GM12891 (cell line): ENCODE measurements at places on chromosomes 6 and 20.
A peak's percentile ranks its signal among the peaks of the same experiment; 100 is the strongest.

DNA sequence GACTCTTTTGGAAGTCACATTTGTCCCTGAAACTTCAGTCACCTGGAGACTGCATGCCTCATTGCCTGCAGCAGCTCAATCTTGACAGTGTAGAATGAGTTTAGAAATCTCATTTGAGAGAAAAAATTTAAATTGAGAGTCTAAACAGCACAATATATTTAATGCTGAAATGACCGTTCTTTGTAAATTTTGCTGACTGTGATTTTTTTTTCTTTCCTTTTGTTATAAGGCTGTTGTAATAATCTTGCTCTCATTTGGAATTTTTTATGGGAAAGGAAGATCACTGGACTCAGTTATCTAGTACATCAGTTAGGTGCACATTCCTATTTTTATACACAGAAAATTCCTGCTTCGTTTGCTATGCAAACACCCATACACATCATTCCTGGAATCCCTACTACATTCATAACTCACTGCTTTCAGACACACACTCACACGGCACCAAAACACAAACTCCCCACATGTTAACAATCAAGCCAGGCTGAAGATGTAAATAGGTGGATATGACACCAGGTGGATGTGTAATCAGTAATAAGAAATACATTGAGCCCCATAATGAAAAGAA is 43.8 kb downstream of the PTCHD4 start:
- DNase-seq = no peak

GRCh38 chr20:37922016-37922415 is 19.1 kb downstream of the VSTM2L start:
- no peak for DNase-seq

- DNase-seq = no peak
Observed at GRCh38 chr6:22499815-22500214, 69.6 kb upstream of the HDGFL1 start.

DNA sequence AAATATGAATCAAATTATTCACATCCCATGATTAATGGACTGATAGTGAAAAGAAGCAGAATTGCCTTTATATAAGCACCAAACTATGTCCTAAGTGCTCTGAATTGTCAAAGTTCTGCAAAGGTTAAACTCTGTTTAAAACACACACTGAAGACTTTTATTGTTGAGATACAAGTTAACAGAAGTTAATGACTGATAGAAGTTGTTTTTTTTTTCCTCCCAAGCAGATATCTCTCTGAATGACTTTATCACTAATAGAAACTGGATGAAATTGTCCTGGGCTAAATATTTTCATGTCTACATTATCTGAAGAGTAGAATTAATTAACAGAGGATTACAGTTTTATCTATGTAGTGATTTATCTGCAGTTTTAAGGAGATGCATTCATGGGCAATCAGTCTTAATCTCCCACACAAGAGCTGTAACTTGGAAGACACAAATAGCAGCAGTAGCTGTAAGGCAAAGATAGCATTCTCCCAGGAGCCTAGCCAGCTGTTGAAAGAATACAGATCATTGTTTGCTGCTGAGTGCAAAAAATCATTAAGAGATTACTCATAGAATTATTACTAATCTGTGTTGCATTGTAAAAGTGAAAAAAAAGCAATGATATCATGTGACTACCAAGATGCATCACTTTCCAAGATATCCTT is 49.9 kb downstream of the BMP5 start:
- no peak for DNase-seq

- DNase-seq = no peak
Observed at GRCh38 chr6:89583559-89583958, 55.0 kb downstream of the LYRM2 start.

DNA sequence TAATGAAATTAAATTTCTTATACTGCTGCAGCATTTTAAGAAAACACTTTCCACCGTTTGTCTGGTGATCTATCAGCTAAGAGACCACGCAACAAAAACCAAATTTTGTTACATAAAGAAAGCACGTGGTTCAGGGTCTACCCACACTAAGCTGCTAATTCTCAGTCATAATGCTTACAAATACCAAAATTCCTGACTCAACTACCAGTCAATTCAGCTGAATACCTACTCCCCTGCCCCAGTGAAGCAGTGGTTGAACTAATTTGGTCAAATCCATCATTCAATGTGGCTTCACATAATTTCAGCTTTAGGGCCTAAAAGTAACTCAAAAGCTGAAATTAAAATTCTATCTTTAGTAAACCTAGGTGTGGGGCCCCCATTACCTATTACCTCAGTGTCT is 468.6 kb upstream of the ARID1B start:
- DNase-seq = no peak

- no peak for DNase-seq
Observed at GRCh38 chr6:3918469-3918868, 69.3 kb downstream of the FAM50B start.

- no peak for DNase-seq
Observed at GRCh38 chr6:156175971-156176421, 601.2 kb upstream of the ARID1B start.

GRCh38 chr6:111992851-111993250 is 61.1 kb upstream of the CCN6 start:
- DNase-seq = no peak

DNA sequence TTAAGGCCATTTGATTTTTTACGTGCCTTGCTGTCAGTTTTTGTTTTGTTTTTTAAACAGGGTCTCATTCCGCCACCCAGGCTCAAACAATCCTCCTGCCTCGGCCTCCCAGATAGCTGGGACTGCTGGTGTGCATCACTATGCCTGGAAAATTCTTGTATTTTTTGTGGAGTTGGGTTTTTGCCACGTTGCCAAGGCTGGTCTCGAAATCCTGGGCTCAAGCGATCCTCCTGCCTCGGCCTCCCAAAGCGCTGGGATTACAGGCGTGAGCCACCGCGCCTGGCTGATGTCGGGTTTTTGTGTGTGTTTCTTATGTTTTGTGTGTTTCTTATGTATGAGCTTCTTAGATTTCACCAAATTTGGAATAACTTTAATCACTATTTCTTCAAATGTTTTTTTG is 104.8 kb downstream of the TAF4 start:
- DNase-seq = no peak

- no peak for DNase-seq
Observed at GRCh38 chr6:169164986-169165385, 88.7 kb downstream of the THBS2 start.

GRCh38 chr20:60138256-60139220 is 180.3 kb downstream of the CDH26 start:
- no peak for DNase-seq

- no peak for DNase-seq
Observed at GRCh38 chr20:40978761-40979160, 49.9 kb upstream of the TOP1 start.

DNA sequence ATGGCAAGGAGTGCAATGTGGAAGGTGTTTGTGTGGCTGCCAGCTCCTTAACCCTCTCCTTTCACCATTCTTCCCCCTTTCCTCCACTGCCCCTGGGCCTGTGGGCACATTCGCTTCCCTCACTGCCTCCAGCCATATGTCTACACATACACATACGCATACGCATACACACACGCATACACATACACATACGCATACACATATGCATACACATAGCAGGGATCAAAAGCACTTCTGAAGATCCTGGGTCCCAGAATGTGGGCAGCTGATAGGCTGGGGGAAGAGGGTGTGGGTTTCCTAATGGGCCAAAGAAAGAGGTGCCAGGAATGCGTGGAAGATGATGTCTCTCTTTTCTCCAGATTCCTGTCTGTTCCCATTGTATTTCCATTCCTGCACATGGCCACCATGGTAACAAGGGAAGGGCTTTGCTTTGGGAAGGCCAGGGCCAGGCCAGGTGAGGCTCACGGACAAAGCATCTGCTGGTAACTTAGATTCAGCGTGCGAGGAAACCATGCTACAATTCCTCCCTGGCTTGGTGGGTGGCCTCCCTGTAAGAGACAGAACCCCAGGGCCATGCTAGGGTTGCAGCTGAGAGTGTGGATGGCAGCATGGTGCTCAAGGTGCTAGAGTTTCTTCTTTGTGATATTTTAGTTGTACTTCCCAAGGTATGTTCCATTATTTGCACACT is 44.8 kb upstream of the GTSF1L start:
- no peak for DNase-seq

- DNase-seq = no peak
Observed at GRCh38 chr6:138601128-138601527, 101.8 kb upstream of the NHSL1 start.

DNA sequence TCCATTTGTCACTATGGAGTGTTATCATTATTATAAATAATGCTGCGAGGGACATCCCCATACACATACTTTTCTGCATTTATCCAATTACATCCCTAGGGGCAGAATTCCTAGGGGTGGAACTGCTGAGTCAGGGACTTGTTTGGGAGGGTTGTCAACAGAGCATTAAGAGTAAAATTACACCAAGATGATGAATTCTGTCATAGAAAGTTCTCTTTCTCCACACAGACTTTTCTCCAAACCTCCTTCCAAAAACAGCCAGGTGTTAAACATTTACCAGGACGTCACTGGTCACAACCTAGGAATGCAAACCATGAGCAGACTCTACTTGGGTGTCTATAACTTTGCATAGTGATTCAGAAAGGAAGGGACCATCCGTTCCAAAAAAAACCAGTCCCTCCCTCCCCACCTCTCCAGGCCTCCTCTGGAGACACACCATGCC is 95.5 kb downstream of the PRND start:
- DNase-seq = no peak

DNA sequence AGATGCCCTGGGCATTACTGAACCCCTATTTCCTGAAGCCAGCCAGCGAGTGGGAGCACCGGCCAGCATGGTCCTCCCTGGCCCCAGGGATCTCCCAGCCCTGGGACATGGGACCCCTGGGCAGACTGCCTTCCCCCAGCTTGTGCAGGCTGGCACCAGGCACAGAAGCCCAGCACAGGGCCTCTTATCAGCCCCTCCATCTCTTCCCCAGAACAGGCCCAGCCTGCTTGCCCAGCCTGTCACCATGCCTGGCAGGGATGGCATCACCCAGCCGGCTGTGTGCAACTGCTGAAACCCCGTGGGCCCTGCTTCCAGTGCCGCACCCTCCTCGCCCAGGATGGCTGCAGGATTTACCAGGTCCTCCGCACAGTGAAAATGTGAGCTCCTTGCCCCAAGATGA is 6.1 kb upstream of the OSBPL2 start:
- no peak for DNase-seq

GRCh38 chr6:47106721-47107197 is 64.6 kb upstream of the ADGRF1 start:
- no peak for DNase-seq

GRCh38 chr6:107418118-107418517 is 41.2 kb downstream of the PDSS2 start:
- no peak for DNase-seq

- peak; percentile 32 for DNase-seq
Observed at GRCh38 chr20:48818481-48818987, 9.3 kb downstream of the PREX1 start.

DNA sequence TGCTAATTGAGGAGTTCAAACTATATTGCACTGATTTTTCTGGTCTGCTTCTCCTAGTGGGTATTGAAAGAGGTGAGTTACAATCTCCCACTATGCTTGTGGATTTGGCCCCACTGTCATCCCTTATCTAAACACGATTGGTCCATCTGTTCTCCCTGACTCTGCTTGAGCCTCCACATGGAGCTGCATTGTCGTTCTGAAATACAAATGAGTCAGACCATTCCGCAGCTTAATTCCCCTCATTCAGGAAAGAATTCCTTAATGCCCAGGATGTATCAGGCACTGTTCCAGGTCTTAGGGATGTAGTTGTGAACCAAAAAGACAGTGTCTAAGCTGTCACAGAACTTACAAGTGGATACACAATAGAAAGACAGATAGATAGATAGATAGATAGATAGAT is 461.9 kb downstream of the QKI start:
- DNase-seq = no peak

- no peak for DNase-seq
Observed at GRCh38 chr20:58244517-58245030, 16.1 kb upstream of the ANKRD60 start.

DNA sequence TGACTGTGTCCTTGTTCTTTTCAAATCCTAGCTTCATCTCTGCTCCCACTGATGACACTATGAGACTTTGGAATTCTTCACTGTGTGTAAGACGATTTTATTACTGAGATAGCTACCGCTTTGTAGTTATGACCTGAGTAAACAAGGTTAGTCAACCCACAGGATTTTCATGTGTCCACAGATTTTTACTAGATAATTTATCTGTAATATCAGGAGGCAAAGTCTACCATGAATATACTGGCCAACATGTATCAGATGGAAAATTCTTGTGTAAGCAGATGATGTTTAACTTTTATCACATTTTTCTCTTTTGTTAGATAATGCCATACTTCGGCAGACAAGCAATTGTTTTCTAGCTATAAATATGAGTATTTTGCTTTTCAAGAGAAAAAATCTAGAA is 119.8 kb downstream of the SGK1 start:
- no peak for DNase-seq

DNA sequence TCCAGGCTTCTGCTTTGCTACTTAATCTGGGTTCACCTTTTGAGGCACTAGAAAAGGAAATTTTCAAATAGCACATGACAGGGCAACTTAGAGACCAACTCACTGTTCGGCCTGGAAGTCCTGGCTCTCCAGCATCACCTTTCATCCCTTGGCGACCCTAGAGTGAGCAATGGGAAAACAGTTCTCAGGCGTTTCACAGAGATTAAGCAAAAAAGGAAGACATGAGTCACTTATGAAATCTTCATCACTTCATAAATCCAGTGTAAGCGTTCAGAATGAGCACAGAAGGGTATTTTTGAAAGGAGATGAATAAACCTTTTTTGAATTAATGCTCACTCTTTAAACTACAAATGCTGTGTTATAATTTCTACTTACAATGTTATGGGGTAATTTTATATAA is 104.0 kb downstream of the COL12A1 start:
- DNase-seq = no peak

DNA sequence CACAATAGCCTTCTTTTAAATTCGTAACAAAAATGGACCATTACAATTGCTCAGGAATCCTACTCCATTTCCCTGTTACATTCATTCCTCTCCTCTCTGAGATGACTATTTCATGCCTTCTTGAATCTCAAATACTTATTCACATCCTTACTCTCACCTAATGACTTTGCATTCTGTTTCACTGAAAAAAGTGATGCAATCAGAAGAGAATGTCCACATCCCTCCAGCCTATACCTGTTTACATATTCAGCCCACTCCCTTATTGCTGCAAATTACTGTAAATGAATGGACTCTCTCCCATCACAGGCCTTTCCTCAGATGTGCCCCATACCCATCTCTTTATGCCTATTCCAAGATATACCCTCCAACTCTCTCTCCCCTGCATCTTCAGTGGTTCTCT is 8.6 kb downstream of the TAAR1 start:
- no peak for DNase-seq

GRCh38 chr6:109493865-109494264 is 10.8 kb upstream of the ZBTB24 start:
- no peak for DNase-seq

- no peak for DNase-seq
Observed at GRCh38 chr6:17662585-17662984, 44.1 kb downstream of the NUP153 start.
